H7 (cell line): ENCODE measurements at places on chromosomes 4 and X.

- no peak for DNase-seq
Measured at GRCh38 chr4:100360211-100360610, 157.6 kb downstream of the EMCN start.

DNA sequence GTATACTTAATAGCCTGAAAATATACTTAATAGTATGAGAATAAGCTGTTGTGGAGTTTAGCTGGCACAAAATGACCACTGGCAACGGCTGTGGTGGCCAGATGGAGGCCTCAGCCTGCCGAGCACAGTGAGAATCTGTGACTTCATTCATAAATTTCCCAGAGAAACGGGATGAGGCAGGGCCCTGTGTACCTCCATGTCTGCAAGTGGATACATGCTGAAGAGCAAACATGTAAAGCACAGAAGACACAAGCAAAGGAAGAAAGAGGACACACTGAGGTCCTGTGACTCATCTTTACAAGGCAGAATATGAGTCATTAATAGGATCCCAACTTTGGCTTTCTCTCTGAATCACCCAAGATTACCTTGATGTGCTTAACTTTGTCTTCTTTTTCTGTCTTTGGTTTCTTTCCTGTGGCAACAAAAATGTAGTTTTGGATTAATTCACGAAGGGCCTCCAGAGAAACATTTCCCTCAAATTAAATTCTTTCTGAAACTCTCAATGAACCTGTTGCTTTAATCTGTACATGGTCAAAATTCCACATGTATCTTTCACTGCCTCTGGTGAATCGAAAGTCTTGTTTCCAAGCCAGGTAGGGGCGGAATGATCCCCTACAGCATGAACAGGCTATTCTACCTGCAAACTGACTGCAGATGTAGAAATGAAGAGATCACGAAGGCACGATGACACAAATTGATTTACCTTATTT is 56.4 kb downstream of the IRF2 start:
- no peak for DNase-seq

DNA sequence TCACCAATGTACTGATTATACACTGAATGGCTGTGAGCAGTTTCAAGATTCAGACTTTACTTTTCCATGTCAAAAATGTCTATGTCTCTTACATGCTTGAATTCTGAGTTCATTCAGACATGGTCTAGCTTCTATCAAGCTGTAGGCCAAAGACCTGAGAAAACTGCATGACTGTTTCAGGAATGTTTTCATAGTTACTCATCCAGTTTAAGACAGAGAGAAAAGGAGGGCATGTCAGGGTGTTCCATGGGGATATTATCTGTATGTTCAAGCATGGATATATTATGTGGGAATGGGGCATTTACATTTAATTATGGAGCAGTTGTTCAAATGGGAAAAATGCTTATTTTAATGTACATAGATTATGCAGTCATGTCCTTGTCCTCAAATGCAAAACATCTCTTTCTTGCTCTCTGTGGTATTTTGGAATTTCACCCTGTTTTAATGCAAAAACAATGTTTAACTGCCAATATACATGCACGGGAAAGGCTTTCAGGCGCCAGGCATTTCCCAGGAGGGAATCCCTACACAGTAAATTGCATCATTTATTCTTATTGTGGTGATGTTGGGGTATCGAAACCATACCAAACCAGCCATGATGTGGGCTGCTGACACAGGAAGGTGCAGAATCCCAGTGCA is 429.1 kb upstream of the INTU start:
- DNase-seq, result no peak

DNA sequence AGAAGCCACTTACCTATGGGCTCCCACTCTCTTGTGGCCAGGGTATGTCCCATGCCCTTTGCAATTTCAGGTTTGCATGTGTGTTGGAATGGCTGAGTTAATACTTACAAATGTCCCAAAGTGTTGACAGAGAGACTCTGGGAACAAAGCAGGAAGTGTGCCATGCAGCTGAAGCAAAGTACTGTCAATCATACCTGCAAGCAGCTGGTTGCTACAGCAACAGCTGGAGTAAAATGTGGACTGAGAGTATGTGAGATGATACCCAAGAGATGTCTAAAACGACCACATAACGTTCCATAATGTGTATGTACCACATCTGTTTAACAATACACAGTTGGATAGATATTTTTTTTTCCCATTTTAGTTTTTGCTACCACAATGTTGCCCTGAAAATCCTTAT is 82.8 kb upstream of the CAMK2D start:
- no peak for DNase-seq

DNA sequence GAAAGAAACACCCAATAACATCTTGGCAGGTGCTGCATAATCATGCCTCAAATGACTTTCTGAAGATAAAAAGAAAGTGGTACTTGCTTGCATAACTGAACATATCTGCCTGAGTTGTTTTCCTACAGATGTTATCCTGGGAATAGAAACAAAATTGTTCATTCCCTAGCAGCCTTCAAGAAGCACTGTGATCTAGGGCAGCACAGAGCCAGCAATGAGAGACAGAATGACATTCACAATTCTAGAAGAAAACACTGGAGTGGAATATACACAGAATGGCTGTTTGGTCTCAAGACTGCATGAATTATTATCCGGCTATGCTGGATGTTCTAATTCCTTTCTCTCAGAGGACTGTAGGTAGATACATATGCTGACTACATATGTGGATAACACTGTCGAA is 790.9 kb downstream of the PDHA2 start:
- no peak for DNase-seq

GRCh38 chr4:124594945-124595344 is 117.6 kb downstream of the ANKRD50 start:
- no peak for DNase-seq

DNA sequence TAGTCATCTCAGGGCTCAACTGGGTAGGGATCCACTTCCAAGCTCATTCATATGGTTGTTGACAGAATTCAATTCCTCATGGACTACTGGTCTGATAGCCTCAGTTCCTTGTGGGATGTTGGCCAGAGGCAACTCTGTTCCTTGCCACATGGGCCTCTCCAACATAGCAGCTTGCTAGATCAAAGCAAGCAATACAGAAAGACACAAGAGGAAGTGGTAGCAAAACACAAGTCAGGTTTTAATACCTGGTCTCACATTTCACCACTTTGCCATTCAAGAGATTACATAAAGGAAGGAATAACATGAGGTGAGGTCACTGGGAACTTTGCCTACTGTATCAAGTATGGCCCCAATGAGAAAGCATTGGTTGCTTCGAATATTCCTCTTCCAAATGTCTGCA is 79.2 kb downstream of the PRSS12 start:
- DNase-seq, result no peak

DNA sequence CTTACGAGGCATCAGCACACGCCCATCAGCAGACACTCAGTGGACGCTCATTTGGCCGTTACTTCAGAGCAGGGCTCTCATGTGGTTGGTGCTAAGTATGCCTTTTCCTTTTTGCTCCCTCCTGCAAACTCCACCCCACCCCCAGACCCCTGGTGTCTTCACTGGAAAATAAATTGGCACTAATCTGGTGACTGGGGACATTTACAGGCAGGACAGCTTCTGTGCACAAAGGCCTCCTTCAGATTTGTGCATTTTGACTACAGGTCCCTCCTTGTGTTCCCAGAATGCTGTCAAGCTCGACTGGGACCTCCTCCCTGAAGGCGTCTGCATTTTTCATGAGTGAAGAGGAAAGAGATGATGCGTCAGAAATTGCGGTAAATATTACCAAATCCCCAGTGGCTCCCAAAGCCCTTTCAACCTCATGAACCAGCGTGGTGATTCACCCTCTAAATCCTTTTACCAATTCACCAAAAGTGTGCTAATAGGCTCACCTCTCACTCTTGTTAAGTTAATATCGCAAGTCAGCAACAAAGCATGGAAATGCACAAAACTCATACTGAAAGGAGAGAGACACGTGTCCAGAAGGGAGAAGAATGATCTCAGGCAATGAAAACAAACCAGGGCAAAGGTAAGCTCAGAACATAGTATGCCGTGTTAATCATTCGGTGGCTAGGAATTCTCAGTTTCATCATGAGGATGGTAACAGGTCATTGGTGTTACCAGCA is 119.0 kb downstream of the NKX6-1 start:
- no peak for DNase-seq

DNA sequence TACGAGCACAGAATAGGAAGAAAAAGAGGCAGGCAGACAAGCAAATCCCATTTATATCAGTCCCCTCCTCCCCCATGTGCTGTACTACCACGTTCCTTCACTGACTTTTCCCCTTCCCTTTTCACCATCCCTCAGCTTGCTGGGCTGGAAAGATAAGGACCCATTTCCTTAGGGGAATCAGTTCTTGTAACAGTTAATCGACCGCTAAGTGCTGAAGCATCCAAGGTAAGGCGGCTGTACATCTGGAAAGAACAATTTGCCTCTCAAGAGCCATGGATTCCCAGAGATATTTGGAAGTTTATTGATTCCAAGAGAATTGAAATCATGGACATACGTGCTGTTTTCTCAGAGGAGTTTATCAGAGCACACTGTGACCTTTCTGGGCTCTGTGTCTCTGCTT is 1688.0 kb downstream of the STIM2 start:
- peak; percentile 4 for DNase-seq

- no peak for DNase-seq
Measured at GRCh38 chrX:13482746-13483541, 86.5 kb upstream of the EGFL6 start.

DNA sequence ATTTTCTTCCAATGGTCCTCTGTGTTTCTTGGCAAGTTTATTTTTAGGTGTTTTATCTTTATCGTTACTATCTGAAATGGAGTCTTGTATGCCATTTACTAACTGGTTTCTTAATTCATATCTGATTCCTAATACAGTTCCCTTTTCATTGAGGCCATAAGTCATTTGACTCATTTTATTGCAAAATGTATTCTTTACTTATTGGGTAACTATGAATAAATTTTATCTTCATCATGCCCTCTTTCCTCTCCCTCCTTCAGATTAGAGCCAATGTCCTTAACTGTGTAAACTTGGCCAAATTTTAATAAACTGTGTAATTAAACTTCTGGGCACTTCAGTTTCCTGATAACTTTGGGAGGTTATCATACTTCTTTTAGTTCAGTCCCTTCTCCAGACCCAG is 19.3 kb upstream of the MSMO1 start:
- DNase-seq, result no peak

GRCh38 chr4:24764345-24764744 is 31.0 kb upstream of the SOD3 start:
- no peak for DNase-seq

GRCh38 chr4:34191443-34191842 is 2052.9 kb downstream of the ARAP2 start:
- DNase-seq, result no peak

DNA sequence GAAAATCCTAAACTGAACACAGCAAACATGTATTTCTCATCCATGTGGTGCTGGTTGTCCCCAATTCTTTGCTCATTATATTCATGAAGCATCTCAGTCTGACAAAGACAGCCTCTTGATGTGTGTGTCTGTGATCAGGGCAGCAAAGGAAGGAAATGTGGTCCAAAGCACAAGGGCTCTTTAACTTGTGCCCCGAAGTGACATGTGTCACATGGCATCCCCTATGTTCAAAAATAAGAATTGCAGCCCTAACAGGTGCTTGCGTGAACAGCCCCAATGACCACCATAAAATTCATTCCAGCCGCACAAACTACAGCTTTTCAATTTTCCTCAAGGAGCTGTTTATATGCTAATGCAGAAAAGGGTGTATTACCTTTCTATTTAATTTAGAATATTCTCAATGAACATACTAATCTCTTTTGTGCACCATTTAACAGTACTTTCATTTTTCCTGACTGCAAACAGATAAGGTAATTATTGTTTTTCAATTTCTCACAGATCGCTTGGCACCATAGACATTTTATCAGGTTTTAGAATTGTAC is 231.9 kb upstream of the CTSO start:
- no peak for DNase-seq

GRCh38 chr4:1336088-1336491 is 10.9 kb upstream of the UVSSA start:
- DNase-seq, result no peak

GRCh38 chrX:155086202-155086840 is 15.0 kb downstream of the BRCC3 start:
- DNase-seq, result peak; percentile 71

GRCh38 chrX:25020391-25020904 is 4.7 kb upstream of the ARX start:
- DNase-seq, result peak; percentile 72

DNA sequence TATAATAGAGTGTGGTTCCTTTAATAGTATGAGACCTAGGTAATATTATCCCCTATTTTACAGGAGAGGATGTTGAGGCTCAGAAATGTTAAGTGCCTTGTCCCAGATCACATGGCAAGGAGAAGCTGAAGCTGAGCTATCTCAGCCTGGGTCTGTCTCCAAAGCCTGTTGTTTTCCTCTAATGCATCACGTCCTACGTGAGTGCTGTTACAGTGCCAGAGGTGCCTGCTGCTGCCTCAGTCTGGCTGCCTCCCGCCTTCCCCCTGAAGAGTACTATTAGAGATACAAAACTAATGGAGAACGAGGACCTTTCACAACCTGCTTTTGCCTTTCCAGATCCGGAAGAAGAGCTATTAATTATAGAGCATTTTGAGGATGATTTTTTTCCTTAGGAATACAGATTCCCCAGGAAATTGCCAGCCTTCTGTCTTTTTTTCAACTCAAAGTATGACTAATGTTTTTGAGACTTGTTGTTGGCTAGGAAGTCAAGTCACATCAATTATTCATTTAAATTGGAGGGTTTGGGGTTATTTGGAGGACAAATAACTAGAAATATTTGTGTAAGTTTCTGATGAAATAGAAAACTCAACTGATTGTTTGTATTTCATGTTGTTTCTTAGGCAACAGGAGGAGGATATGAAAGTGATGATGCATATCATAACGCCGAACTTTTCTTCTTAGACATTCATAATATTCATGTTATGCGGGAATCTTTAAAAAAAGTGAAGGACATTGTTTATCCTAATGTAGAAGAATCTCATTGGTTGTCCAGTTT is 43.9 kb upstream of the MTMR1 start:
- DNase-seq, result peak; percentile 5

GRCh38 chr4:107068116-107068515 is 32.0 kb upstream of the DKK2 start:
- no peak for DNase-seq

DNA sequence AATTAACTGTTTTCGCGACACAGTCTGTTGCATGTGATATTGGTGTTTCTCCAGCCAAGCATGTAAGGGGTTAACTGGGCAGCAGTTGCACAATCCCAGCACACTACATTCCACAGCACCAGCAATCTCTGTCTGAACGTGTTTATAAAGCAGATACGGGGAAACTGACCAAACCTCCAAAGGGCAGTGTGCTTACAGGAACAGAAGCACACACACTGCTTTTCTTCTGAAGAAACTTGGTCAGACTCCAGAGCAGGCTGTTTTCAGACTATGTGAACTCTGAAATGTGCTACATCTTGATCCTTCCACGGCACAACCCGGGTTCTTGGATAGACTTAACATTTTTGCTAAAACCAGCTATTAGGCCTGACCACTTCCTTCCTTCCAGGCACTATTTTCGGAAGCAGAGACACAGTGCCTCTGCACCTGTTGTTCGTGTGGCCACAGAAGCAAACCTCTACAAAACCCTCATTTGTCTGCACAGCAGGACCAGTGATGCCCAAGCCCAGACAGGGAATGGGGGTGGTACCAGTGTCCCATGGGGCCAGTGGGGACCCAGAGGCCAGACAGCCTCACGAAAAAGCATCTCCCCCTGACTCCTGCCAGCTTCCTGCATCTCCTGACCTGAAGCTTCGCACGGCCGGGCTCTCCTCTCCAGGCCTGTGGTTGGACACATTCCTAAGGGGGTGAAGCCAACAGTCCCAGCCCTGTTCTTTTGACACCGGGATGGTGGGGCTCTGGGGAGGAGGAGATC is 90.1 kb downstream of the IRF2 start:
- no peak for DNase-seq
